ENCODE measurements at places on chromosomes 2 and 18.

- peak; percentile 48 for DNase-seq
Observed at GRCh38 chr18:63236921-63237846, 82.4 kb downstream of the BCL2 start.

DNA sequence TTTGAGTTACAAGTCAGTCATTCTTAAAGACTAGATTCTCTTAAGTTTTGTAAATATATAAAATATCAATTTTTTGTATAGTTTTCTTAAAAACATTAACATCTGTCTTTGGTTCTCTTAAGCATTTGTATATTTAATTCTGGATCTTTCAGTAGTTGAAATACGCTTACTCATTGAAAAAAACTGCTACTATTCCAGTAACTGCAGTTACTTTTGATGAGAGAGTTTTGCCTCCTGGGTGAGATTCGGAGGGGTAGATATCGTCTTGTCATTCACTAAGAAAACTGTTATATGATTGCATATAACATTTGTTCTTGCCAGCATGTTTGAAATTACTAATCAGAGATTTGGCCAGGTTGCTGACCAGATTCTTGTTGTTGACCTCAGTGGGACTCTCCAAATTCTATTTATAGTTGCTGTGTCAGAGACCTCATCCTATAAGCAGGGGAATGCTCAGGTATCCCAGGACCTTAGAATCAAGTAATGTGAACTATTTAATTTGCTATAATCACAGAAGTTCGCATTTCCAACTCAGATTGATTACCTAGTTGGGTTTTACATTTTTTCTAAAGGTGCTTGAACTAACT lies 7.9 kb downstream of the AGPS start:
- DNase-seq: no peak

DNA sequence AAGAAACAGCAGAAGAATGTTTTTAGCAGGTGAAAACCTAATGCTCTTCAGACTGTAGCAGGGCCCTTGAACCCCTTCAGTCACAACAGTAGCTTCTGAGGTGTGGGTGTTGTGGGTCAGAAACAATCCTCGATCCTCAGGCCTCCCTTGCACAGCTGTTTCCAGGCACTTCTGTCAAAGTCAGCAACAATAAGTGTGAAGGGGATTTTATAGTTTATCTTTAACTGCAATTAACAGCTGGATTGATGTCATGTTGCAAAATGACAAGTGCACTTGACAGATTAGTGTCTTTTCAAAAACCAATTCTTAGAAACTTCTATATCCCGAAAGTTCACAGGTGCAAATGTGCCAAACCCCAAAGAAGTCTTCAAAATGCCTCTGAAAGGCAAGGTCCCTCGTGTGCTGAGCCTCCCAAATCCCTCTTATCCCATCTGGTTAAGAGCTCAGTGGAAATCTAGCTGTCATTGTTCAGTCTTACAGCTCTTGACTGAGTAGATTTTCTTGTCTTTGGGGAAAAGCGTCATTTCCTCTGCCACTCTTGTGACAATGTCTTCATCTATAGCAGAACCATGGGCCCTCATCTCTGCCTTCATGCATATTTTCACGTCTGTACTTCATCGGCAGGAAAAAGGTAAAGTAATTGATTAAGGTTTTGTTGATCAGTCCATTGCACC lies 29.6 kb downstream of the M1AP start:
- DNase-seq: no peak

DNA sequence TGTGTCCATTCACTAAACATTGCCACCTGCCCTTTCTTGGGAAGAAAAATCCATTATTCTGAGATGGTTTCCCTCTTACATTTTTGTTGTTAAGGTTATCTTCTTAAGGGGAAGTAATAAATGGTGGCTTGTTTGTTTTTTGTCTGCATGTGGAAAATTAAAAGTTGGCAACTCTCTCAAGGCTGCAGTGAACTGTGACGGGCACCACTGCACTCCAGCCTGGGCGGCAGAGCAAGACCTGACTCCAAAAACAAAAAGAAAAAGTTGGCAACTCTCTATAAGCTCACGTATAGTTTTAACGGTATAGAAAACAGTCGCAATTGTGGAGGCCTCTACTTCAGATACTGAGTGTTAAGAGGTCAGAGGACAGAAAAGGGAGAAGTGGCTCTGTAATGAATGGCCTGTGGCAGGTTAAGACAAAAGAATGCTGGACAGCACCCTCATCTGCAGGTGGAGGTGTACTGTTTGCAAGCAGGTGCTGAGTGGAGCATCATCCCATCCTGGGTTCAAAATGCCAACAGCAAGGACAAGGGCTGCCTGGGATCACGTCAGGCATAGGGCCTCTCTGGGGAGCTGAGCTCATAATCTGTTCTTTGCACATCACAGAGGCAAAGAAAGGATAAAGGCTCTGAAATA lies 16.7 kb downstream of the L3MBTL4 start:
- no peak for DNase-seq

- no peak for DNase-seq
Observed at GRCh38 chr18:54551590-54551989, 39.5 kb upstream of the DYNAP start.

- DNase-seq: no peak
Observed at GRCh38 chr18:76927223-76927725, 104.9 kb downstream of the ZNF236 start.

- no peak for DNase-seq
Observed at GRCh38 chr2:88815697-88816096, 124.2 kb downstream of the RPIA start.
